ENCODE measurements at places on chromosomes 2 and 18. TPM values are rescaled to one million over a fixed set of nuclear protein-coding genes. Genes with fewer than 3 reads are reported as not detected.

GRCh38 chr2:100285691-100286090 lies 36.6 kb downstream of the LONRF2 start:
- no peak for DNase-seq

Gene DNAJB2
- 43.4 TPM for total RNA-seq

Gene AMER3
- total RNA-seq, result not detected

- DNase-seq, result no peak
These were observed 1705.5 kb upstream of the PIK3C3 start for GRCh38 chr18:40249390-40250080.

DNA sequence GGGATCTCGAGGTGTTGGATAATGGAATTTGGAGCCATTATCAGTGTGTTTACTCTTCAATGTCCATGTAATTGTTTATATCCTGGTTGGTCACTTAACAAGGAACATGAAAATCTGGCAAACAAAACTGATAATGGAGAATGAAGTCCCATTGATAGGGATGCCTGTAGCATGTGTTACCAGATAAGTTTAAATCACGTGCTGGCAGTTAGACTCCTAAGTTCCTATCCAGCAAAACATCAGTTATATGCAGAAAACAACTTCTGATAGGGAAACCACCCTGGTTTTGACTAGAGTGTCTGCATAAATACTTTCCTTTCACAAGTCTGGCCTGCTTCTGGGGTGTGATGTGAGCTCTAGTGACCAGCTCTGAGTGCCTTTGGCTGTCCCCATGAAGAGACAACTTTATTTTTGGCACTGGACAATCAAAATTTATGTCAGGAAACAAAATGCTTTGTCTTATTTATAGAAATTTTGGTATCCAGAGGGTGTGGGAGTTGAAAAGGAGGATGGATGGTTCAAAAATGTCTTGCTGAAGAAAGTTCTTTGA lies 82.0 kb downstream of the FHOD3 start:
- DNase-seq, result no peak

- DNase-seq, result no peak
These were observed 11.4 kb upstream of the KCNJ13 start for GRCh38 chr2:232787806-232788205.

DNA sequence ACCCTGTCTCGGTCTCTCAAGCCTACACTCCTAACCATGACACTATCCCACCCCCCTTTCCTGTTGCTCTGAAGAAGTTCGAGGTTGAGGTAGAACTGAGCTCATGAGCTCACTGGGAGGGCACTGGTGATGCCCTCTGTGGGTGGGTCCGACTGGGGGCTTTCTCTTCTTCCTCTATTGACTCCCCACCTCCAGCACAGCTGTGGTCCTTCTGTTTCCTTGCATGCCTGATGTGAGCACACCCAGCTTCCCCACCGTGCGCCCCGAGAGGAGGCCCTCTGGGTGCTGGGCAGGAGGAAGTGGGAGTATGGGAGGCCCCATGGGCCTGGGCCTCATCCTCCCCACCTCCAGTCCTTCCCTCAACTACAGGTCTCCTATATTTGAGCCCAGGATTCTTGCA lies 20.9 kb downstream of the SPEG start:
- DNase-seq, result no peak

Gene NAT8
- not detected for total RNA-seq

GRCh38 chr18:23916338-23916737 lies 98.2 kb upstream of the TTC39C start:
- DNase-seq, result no peak

Gene NDUFAF7
- total RNA-seq, result 27.0 TPM

DNA sequence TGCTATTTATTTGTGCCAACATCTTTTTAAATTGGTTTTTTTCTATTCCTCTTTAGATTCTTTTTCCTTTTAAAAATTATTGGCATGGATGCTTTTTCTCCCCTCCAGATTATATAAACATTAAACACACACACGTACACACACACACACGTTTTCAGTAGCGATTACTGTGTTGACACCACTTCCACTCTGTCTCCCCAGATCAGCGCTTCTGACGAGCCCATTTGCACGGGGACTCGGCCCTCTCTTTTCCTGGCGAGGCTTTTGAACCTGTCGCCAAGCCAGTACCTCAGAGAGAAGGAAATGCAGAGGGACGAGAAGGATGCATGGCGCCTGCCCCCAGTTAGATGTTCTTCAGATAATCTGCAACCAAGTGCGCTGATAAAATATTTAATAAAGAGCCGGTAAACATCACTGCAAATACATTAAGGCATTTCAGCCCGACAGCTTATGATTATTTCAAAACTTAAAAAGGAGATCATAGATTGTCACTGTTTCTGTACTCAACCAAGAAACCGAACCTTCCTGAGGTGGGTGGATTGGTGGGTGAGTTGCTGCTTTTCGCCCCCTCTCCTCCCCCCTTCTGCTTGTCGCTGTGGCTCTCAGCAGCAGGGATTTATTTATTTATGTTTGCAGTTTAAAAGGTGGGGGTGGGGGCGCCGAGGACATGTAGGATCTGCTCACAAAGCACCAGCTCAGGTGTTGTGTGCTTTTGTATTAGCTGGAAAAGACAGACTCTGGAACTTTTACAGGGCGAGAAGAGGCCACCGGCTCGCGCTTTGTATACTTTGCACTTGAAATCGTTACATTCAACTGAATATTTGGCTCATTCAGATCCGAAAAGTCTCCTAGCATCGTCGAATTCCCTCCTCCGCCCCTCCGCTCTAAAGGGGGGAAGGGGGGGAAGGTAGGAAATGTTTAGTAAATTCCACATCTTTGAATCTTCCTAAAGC lies 787 bp upstream of the TBR1 start:
- DNase-seq, result peak; percentile 40

- DNase-seq, result no peak
These were observed 3.8 kb downstream of the RBFA start for GRCh38 chr18:80037869-80038630.

DNA sequence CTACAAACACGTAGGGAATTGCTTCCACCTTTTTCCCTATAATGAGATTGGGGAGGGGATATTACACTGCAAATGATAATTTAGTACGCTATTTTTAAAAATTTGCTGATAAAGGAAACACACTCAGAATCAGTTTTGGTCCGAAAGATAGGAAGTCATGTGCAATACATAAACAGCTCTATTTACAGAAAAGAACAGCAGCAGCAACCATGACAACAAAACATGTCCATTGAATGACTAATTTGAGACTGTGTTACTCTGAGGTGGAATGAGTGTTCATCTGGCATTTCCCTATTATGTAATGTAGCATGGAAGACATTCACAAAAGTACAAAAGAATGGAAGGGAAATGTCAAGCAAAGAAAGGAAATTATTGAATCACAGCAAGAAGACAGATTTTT lies 337.2 kb downstream of the NBAS start:
- no peak for DNase-seq

- DNase-seq, result no peak
These were observed 46.1 kb upstream of the TWIST2 start for GRCh38 chr2:238801791-238802190.

Gene DNAJC5G
- total RNA-seq, result 0.18 TPM

Gene MREG
- total RNA-seq, result 11.9 TPM

- DNase-seq, result no peak
These were observed 60.2 kb downstream of the MYT1L start for GRCh38 chr2:2270808-2271415.

DNA sequence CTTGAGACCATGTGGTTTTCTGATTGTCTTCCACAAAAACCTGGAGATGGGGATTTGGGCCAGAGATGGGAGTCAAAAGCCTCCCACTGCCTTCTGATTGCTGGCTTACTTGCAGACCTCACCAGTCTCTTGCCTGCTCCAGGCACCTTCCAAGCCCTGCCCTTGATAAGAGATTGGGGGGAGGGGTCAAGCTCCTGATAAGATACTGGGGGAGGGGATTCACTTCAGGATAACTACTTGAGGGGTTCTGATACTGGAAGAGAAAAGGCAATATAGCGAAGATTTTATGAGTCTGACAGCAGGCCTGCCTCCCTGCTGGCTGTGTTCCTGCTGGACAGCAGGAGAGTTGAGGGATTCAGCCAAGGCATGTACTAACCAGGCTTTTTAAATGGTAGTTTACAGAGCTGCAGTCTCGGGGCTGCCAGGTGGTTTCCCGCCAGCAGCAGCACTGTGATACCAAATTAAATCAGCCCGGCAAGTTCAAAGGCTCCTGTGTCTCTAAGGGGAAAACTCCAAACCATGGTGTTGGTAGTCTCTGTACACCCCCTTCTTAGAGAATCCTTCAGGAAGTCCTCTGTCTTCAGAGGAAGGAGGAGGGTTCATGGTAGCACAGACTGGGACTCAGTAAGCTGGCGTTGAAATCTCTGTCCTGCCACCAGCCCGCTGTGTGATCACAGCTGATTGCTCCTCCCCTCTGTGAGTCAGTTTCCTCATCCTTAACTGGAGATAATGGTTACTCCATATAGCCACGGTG lies 58.3 kb downstream of the FBXO36 start:
- DNase-seq, result no peak

Gene TUBA3E
- total RNA-seq, result not detected

Gene CHRNG
- total RNA-seq, result not detected

GRCh38 chr2:2689306-2689705 lies 358.2 kb upstream of the MYT1L start:
- DNase-seq, result no peak

Gene PNKD
- total RNA-seq, result 63.2 TPM

GRCh38 chr2:115389024-115389423 lies 946.6 kb downstream of the DPP10 start:
- DNase-seq, result no peak

- no peak for DNase-seq
These were observed 2.2 kb downstream of the SETBP1 start for GRCh38 chr18:44682871-44683221.

GRCh38 chr2:113012436-113013335 lies 7.4 kb downstream of the IL36A start:
- DNase-seq, result no peak

- no peak for DNase-seq
These were observed 149.3 kb downstream of the HAUS1 start for GRCh38 chr18:46253498-46253897.

Gene IFIH1
- total RNA-seq, result 9.3 TPM

Gene CWC22
- 22.8 TPM for total RNA-seq

DNA sequence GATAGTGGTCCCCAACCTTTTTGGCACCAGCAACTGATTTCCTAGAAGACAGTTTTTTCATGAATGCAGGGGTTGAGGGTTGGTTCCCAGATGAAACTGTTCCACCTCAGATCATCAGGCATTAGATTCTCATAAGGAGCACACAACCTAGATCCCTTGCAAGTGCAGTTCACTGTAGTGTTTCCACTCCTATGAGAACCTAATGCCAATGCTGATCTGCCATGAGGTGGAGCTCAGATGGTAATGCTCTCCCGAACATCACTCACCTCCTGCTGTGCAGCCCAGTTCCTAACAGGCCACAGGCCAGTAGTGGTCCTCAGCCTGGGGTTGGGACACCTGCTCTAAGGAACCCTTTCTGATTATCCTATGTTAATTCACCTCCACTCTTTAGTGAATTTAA lies 133.5 kb downstream of the SOX11 start:
- DNase-seq, result no peak

DNA sequence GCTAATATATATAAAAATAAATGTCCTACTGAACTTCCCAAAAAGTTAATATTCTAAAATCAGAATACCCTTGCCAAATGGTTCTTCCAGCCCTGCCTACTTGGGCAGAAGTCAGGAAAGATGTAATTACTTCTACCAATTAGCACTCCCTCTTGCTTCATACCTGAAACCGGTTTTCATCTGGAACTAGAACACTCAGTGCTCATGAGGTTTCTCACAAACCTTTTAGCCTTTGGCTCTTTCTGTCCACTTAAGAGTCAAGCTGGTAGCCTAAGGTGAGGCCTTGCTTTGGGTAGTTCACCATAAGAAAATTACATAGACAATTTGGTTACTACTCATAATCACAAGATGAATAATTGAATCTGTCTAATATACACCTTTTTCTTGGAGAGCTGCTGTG lies 4.1 kb downstream of the DSG3 start:
- DNase-seq, result no peak

- DNase-seq, result no peak
These were observed 147.2 kb upstream of the NFATC1 start for GRCh38 chr18:79248495-79249060.

- DNase-seq, result no peak
These were observed 160.8 kb upstream of the CAVIN2 start for GRCh38 chr2:192007581-192008228.

Gene NRP2
- 83.6 TPM for total RNA-seq

- DNase-seq, result no peak
These were observed 371.9 kb downstream of the STK39 start for GRCh38 chr2:167875529-167875928.

Gene SLC4A5
- 9.3 TPM for total RNA-seq

DNA sequence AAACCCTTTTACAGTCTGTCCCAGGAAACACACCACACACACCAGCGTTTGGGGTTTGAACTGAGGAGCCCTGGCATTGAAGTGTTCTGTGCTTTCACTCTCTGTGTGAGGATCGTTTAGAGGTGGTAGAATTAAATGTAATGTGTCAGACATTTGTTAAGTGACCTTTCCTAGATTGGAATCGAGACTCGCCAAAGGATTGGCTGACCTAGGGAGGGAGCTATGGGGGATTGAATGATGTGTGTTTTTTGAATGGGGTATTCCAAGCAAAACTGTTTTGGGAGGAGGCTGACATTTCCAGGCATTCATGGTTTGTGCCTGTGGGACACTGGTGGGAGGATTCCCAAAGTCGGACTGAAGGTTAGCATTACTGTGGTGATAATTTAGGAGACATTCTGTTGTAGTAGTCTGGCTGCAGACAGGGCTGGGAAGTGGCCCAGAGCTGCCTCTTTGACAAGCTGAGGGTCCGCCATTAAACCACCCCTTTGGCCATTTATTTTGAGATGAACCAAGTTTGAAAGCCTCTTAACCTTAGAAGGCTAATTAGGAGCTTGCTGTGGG lies 1.7 kb downstream of the MYO1B start:
- DNase-seq, result no peak

Gene AFF3
- total RNA-seq, result 14.4 TPM

Gene LDLRAD4
- total RNA-seq, result 26.2 TPM

Gene EHBP1
- total RNA-seq, result 67.4 TPM

- peak; percentile 54 for DNase-seq
These were observed 3.5 kb upstream of the SLC9A2 start for GRCh38 chr2:102615620-102616436.

Data from mesothelial cell of epicardium (in vitro differentiated cells).